ENCODE measurements at places on chromosomes 1 and 21.

- DNase-seq = no peak
Observed at GRCh38 chr1:12591267-12591938, 26.6 kb downstream of the DHRS3 start.

DNA sequence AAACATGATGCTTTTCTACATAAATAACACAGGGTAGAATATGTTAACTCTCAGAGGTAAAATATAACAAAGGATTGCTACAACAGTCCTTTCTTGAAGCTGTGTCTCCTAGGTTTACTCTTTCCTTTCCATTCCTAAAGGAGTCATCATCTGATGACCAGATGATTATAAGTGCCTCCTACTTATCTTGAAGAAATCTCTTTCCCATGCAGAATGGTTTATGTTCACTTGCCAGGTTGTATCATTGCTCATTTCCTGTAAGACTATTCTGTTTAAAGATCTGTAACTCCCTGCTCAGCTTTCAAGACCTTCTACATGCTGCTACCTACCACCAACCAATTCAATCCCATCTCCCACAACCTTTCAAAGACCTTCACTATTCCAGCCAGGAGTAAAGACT, 51.5 kb upstream of the PTCH2 start:
- no peak for DNase-seq

DNA sequence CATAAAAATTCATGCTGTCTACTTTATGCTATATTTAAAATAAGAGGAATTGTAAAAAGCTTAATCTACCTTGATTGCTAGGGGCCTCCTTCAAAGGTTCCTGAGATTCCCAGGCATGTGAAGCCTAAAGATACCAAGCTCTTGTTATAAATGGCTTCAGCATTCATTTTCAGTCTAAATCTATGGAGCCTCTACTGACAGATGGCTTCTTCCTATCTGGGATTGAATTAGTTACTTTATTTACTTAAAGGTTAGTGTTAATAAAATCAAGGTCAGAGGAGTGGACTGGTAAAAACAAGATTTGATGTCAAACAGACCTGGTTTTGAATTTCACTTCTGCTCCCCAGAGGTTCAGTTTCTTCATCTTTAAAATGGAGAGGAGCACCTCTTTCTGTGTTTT, 93.7 kb downstream of the TNNI3K start:
- no peak for DNase-seq

DNA sequence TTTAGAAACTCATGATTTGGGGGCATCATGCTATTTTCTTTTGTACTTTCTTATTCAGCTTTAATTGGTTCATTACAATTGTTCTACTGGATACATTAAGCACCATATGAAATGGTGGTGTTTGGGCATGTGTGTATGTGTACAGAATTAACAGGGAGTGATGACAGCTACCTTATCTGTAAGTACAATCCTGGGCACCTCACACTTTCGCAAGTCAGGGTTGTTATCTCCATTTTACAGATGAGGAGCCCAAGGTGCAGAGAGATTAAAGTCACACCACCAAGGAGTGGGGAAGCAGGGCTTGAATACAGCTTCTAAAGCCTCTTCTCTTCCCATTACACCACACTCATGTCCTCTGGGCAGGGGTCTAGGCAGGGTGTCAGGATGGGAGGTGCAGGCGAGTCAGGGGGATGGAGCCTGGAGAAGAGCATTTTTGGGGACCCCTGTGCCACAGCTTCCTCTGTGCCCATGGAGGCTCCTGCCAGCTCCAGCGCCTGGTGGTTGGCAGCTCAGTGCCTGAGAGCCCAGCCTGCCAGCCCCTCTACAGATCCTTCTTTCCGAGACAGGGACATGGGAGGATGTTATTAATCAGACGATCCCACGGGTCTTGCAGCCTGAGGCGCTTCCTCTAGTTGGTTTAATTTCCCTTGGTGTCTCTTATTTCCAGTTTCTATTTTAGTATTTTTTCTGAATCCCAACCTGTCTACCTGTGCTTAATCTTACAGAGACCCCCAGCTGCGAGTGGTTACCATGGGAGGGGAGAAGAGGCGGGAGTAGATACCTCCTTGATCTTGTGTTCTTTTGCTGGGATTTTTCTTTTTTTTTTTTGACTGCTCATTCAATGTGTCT, 126.2 kb upstream of the CD34 start:
- no peak for DNase-seq

DNA sequence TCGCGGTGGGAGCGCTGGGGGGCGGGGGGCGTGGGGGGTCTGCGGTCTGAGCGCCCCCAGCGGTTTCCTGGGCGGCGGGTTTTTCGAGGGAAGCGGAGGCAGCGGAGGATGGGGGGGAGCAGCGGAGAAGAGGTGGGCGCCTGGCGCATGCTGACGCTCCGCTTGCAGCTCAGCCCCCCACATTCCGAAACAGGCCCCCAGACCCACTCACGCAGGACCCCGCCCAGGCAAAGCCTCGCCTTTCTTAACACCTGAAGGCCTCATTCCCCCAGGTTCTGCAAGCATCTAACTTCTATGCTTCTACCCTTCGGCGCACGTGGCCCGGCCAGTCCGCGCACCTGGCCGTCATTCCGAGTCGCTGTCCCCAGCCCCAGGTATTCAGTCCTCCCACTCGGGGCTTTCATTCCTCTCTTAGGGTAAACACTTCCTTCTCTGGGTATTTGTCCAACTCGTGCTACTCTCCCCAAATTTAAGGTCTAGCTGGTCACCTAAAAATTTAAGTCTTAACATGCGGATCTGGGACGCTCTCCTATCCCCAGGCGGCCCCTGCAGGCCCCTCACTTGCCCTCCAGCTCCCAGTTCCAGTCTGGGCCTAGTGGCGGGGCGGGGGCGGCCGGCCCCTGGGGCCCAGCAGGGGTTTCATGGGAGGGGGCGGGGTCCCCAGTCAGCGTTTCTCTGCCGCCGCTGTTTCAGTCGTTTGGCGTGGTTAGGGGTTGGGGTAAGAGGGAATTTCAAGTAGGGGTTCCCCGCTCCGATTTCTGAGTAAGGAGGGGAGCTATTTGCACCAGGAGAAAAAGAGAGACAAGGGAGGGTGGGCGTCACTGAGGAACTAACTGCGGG, 2.8 kb upstream of the ZBTB7B start:
- DNase-seq = peak; percentile 33

DNA sequence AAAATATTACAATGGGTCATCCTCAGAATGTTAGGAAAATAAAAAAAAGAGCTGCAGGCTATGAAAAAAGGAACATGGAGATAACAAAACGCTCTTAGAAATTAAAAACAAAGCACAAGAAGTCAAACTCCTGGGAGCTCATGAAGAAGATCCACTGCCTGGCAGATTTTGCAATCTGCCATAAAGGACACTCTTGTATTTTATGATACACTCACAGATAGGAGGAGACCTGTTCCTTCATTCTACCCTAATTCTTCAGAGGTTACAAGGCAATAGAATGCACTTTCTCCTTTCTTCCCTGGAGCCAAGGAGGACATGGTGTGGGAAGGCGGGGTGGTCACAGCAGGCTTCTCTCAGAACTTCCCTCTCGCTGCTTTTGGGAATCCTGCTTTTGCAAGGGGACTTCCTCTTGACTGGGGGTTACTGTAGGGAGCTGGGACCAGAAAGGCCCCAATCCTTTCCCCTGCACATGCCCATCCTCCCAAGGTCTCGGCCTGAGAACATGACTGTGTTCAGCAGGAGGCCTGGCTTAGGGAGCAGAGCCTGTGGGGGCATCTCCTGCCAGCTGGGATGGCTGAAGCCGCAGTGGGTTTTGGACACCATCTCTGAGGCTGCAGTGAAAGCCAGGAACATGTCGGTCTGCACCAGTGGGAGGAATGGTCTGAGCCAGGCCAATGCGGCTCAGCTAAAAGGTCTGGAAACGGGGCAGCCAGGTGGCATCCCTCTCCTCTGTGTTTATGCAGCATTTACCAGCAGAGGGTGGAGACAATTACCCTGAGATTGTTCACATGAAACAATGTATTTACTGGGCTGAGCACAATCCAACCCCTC, 44.8 kb downstream of the GPR161 start:
- no peak for DNase-seq

DNA sequence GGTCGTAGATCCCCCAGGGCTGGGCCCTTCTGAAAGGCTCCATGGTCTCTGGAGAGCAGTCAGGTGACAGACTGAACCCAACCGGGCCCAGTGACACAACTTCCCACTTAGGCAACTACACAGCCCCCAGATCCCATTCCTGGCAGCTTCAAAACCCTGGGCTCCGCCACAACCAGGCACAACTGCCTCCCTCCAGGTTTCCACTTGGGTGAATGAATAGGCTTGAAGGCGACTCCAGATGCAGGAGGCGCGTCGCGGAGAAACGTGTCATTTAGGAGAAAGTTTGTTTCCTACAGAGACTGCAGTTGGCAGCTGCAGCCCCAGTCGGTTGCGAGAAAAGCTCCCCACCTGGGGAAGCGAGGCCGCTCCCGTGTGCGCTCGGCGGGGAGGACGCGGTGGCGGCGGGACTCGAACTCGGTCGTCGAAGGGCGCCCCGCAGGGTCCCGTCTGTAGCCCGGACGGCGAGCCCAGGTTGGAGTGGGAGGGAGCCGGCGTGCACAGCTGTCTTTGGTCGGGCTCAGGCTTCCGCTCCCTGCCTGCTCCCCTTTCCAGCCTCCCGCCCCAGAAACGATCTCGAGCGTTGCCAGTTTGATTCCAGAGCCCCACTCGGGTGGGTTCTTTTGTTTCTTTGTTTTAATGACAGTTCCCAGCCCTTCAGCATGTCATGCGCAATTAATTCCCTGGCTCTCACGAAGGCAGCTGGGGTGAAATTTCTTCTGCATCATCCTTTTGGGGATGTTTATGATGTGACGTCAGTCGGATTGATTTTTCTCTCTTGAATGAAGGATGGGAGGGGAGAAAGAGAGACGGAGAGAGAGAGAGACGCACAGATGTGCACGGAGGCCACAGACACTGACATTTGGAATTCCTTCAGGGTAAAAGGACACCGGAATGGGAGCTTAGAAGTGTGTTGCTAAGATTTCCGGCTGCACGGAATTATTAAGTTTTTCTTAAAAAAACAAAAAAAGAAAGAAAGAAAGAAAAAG, 862 bp upstream of the SGIP1 start:
- DNase-seq = no peak

- no peak for DNase-seq
Observed at GRCh38 chr21:44344541-44345183, 5.5 kb upstream of the CFAP410 start.

- no peak for DNase-seq
Observed at GRCh38 chr21:45724345-45724961, 80.9 kb downstream of the PCBP3 start.

- DNase-seq = no peak
Observed at GRCh38 chr1:32163405-32163804, 16.1 kb upstream of the TXLNA start.

GRCh38 chr1:46077644-46078043, 54.8 kb downstream of the PIK3R3 start:
- no peak for DNase-seq

DNA sequence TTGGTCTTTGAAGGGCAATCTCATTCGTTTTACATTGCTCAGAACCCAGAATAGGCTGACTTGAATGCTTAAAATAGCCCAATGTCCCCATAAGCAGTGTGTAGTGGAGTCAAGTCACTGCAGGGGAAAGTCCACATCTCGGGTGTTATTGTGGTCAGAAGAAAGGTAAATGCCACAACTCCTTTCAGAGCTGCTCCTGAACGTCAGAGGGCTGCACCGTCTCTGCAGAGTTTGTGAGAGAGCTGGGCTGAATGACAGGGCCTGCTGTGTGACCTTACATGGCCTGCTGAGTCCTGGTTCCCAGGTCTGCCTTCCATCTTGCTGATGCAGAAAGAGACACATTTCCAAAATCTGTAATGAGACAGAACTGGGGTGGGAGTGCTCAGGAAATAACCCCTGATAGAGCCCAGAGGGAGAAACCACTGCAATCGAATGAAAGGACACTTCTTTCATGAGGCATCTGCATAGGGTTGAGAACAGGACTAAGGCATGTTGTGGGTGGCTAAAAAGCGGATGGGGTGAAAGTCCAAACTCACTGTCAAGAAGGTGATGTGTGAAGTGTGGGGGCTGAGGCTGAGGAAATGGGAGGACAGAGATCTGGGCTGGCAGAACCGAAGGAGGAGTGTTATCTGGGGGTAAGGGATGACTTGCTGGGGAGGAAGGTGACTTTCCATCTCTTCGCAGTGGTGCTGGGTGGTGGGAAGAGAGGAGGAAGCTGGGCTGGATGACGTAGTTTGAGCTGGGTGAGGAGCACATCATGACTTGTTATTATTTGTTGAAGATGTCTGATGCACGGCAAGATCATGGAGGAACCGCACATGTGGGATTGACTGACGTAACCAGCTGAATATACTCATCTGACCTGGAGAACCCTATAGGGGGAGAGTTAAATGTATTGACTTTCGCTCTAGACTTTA, 33.7 kb downstream of the XCL2 start:
- no peak for DNase-seq

DNA sequence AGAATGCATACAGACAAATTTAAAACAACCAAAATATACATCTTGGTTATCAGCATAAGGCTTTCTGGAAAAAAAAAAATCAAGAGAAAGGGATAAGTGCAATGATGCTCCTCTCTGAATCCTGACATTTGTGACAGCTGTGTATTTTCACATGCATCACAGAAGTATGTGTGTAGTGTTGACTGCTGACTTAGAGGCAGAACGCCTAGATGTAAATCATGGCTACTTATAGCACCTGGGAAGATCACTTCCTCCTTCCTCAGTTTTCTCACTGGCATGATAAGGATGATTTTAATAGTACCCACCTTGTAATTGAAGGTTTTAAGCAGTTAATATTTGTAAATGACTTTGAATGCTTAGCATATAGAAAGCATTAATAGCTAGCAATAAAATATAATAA, 112.5 kb downstream of the MRPL39 start:
- no peak for DNase-seq

GRCh38 chr1:180042988-180043622, 88.5 kb downstream of the CEP350 start:
- no peak for DNase-seq

GRCh38 chr1:235399661-235400060, 32.4 kb downstream of the TBCE start:
- DNase-seq = no peak

DNA sequence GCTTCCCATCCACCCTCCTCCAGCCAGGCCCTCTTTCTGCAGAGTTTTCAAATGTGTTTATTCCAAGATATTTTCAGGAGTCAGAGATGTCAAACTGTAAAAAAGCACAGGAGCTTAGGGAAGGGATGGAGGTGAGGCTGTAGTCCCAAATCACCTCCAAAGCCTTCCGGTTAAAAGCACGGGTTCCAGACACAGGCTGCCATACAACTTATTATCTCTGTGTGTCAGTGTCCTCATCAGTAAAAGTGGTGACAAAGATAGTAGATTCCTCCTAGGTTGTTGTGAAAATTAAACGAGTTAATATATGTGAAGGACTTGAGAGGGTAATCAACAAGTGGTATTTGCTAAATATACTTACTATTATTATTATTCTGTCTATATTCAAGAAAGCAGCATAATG, 15.1 kb downstream of the S100A7A start:
- DNase-seq = no peak

DNA sequence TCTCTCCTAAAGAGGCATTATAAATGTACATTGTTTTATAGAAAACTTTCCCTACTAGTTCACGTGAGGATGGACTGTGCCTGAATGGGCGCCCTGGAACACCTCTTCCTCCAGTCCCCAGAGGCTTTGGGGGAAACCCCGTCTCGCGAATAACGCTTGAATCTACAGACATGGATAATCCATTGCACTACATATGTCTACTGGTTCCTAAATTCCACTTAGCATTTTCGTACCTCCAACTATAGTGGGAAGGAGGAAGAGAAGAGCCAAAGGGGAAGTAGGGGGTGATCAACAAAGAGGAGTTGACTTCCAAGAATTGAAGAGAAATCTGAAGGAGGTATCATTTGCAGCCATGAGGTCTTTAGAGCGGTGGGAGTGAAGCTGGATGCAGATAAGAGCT, 11.1 kb downstream of the BARHL2 start:
- DNase-seq = no peak
